ENCODE measurements at places on chromosomes 12 and 14. TPM values are rescaled to one million over a fixed set of nuclear protein-coding genes. Genes with fewer than 3 reads are reported as not detected.

Gene HSPB8
- total RNA-seq, result 3.3 TPM

Gene NGB
- not detected for total RNA-seq

Gene RASSF9
- total RNA-seq, result 0.03 TPM

Gene HPD
- total RNA-seq, result not detected

Gene KITLG
- 14.5 TPM for total RNA-seq

Gene OTOGL
- 0.10 TPM for total RNA-seq

Gene PMCH
- total RNA-seq, result not detected
